ENCODE measurements at places on chromosomes 6 and 20. TPM values are rescaled to one million over a fixed set of nuclear protein-coding genes. Genes with fewer than 3 reads are reported as not detected.

Gene SOX18
- polyA plus RNA-seq = 21.8 TPM

Gene TSPO2
- polyA plus RNA-seq = not detected

Gene NRN1
- 10.9 TPM for polyA plus RNA-seq

Gene PGC
- not detected for polyA plus RNA-seq

Gene TEAD3
- 1.6 TPM for polyA plus RNA-seq

Gene ELOVL2
- polyA plus RNA-seq = not detected

Gene REM1
- polyA plus RNA-seq = 0.14 TPM

Gene FNDC1
- 0.02 TPM for polyA plus RNA-seq

Gene GABBR1
- polyA plus RNA-seq = 43.6 TPM

Gene POFUT1
- 29.0 TPM for polyA plus RNA-seq

Gene MYB
- polyA plus RNA-seq = 0.10 TPM

Gene DST
- polyA plus RNA-seq = 62.3 TPM

Gene PARD6B
- 0.03 TPM for polyA plus RNA-seq

Gene FKBP1C
- polyA plus RNA-seq = 1.7 TPM

Gene UNC93A
- not detected for polyA plus RNA-seq

Gene VPS16
- 37.6 TPM for polyA plus RNA-seq

Gene PHACTR2
- 16.3 TPM for polyA plus RNA-seq

Gene BANF2
- polyA plus RNA-seq = not detected

Gene CNBD2
- 7.5 TPM for polyA plus RNA-seq

Gene RGS17
- 0.40 TPM for polyA plus RNA-seq
